ENCODE measurements at places on chromosomes 6 and 20. TPM values are rescaled to one million over a fixed set of nuclear protein-coding genes. Genes with fewer than 3 reads are reported as not detected.

The LGSN gene
- not detected for total RNA-seq

The CLPSL1 gene
- total RNA-seq: not detected

The BPIFA1 gene
- not detected for total RNA-seq

The BTN3A1 gene
- total RNA-seq: 12.0 TPM

The PRL gene
- not detected for total RNA-seq

- no peaks in the 10 kb centered on the region for H3K36me3 ChIP-seq
- H3K4me3 ChIP-seq: no peak overlapping the region
- peaks cover 5% of the 10 kb centered on the region for H3K4me1 ChIP-seq
- no peaks in the 10 kb centered on the region for H3K27me3 ChIP-seq
Observed at GRCh38 chr6:41519745-41520699, 26.2 kb upstream of the FOXP4 start.

- no peaks in the 10 kb centered on the region for H3K4me1 ChIP-seq
- H3K27ac ChIP-seq: peak overlapping the region; percentile 81
- peak overlapping the region; percentile 49 for H3K4me3 ChIP-seq
Observed at GRCh38 chr6:26232940-26233648, 131.9 kb upstream of the BTN3A2 start.

- H3K4me1 ChIP-seq: no peaks in the 10 kb centered on the region
- H3K27me3 ChIP-seq: no peaks in the 10 kb centered on the region
- H3K4me3 ChIP-seq: no peak overlapping the region
Observed at GRCh38 chr6:33641144-33641543, 20.0 kb downstream of the ITPR3 start.
